CD4-positive, alpha-beta T cell treated with Interleukin-10 for 1 hour (primary cell): ENCODE measurements at places on chromosomes 12 and 14.
A peak's percentile ranks its signal among the peaks of the same experiment; 100 is the strongest.

- no peak for DNase-seq
Observed at GRCh38 chr12:4448371-4448940, 2.8 kb upstream of the FGF6 start.

DNA sequence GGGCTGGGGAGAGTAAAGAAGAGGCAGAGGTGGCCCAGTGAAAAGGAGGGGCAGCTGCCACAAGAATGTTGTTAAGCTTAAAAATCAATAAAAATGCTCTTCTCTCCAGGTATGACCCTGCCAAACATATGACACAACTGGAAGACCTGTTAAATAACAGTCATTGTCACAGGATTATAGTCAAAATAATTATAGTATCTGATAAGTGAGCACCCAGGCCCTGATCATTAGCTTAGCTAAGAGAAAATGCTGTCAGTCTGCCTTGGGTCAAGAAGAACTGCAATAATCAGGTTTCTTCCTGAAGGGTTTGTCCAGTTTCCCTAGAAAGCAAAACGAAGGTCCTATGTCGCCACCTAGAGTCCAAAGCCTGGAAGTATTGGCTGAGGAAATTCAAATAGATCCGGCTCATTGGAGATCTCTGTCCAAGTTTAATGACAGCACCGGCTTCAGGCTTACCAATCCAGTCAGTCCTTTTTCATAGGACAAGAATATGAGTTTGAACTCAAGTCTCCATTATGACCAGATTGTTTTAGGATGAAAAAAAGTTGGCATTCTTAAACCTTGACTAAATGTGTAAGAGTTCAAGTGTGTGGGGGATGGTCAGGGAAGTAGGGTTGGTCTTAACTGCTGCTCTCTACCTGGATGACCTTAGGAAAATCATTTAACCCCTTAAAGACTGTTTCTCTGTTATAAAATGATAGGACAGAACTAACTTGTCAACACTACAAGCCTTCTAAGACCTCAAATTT lies 22.5 kb upstream of the NKX2-8 start:
- peak; percentile 43 for DNase-seq

- DNase-seq: no peak
Observed at GRCh38 chr12:56894698-56895368, 39.4 kb downstream of the SDR9C7 start.

- DNase-seq: no peak
Observed at GRCh38 chr14:72932893-72933292, 6.6 kb downstream of the DCAF4 start.

DNA sequence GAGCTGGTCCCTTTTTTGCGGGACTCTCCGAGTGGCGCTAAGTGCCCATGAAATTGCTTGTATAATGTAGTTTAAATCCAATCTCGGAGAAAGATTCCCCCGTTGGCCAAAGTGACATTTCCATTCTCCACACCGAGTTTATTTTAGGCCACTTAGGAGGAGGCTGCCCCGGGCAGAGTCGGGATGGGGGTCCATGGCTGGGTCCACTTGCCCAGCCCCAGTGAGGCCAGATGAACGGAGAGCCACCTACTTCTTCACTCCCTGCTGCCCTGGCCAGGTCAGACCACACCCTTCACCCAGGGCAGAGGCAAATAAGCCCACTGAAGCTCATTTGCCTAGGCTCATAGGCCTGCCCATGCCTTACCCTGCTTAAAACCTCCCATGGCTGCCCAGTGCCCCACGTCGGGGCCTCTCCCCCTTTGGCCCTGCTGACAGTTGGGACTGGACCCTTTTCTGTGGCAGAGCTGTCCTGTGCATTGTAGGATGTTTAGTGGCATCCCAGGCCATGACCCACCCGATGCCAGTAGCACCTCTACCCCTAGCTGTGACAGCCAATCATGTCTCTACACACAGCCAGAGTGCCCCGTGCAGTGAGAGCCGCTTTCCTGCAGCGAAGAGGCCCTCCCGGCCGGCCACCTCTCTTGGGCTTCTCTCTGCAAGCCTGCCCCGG lies 51.3 kb downstream of the FAM222A start:
- DNase-seq: no peak

DNA sequence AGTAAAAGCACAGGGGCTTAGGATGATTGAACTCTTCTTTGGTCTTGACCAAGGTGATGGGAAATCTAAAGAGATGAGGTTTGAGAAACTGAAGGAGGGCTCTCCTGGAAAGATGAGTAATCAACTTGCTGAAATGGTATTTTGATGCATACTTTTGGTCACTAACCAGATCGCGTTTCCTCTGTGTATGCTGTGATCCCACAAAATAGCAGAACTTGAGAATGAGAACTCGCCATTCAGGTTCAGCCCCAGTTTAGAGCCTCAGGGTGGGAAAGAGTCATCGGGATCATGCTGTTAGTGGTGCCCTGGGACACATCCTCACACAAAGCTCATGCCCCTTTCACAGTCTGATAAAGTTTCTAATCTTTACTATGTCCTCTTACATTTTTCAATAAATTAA lies 488.8 kb downstream of the ETNK1 start:
- no peak for DNase-seq

DNA sequence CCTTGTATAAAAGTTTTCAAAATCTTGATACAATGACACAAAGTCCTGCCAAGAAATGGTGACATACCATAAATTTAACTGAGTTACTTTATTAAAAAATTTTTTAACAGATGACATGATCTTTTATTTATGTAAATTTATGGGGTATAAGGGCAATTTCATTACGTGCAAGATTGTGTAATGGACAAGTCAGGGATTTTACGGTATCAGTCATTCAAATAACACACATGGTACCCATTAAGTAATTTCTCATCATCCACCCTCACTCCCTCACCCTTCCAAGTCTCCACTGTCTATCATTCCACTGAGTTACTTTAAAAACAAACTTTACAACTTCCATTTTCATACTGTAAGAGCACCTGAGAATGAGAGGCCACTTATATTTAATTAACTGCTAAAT lies 37.4 kb downstream of the SPTLC2 start:
- no peak for DNase-seq

GRCh38 chr12:94534774-94535509 lies 75.3 kb upstream of the CEP83 start:
- no peak for DNase-seq

DNA sequence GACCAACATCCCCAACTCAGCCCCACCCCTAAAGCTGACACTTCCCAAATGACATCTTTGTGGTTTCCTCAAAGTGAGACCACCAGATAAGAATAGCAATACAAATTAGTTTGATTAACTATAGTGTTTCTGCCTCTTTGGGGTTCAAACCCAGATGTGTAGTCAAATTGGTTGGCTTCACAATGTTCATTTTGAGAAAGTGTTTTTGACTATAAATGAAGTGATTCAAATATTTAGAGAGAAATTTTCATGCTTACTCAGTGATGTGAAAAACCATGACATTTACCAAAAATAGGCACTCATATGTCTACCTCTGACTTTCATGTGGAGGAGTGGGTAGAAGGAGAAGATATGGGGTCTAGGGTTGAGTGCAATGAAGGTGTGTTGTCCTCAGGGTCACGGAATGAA lies 218.4 kb downstream of the BCAT1 start:
- DNase-seq: no peak

DNA sequence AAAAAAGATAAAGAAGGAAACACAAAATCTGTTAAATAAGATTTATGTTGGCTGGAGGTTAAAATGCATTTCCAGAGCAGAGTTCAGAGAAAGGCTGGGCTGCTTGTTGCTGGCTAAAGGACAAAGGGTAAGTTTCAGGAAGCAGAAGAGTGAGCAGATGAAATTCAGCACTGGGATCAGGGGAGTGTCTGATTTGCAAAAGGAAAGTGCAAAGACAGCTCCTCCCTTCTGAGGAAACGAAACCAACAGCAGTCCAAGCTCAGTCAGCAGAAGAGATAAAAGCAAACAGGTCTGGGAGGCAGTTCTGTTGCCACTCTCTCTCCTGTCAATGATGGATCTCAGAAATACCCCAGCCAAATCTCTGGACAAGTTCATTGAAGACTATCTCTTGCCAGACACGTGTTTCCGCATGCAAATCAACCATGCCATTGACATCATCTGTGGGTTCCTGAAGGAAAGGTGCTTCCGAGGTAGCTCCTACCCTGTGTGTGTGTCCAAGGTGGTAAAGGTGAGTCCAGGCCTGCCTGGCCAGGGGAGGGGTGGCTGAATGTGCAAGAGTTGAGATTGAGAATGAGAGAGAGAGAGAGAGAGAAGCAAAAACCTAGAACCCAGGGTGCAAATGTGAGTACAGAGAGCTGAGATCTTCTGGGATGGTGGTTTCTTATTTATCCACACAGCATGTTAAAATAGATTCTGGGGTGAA lies at the start of gene OAS1:
OAS1 (plus strand) TSS at position 251 of the 703 bp plus-strand sequence; CDS start at position 329, 78 bp downstream.
- peak; percentile 56 for DNase-seq

GRCh38 chr12:6323340-6323994 lies 13.0 kb downstream of the PLEKHG6 start:
- peak; percentile 70 for DNase-seq

- DNase-seq: no peak
Observed at GRCh38 chr12:55699471-55700055, 8.1 kb downstream of the ITGA7 start.
